Fibroblast of lung (primary cell): ENCODE measurements at places on chromosomes 2 and 18. TPM values are rescaled to one million over a fixed set of nuclear protein-coding genes. Genes with fewer than 3 reads are reported as not detected.

Gene UCN
- total RNA-seq = 1.2 and 1.3 TPM in 2 replicates

DNA sequence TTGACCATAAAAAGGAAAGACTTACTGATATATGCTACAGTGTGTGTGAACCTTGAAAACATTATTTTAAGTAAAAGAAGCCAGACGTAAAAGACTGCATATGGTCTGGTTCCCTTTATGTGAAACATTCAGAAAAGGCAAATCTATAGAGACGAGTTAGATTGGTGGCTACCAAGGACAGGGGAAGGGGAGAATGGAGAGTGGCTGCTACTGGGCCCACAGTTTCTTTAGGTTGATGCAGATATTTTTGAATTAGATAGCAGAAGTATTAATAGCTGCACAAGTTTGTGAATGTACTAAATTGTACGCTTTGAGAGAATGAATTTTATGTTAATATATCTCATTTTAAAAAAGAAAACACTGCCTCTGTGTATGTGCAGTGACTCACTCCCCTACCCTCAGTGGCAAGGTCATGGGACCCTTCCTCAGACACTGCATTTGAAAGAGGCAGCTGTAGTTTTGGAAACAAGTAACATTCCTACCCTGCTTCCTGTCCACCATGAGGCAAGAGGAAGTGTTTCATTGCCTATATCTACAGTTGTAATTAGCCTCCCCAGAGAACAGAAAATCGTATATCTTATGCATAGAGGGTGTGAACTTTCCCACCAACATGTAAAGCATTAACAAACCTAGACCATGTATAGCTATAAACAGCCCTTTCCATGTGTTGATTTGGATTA is 29.8 kb upstream of the ARMC9 start:
- DNase-seq = no peak

- DNase-seq = no peak
Measured at GRCh38 chr2:105573910-105574655, 170.6 kb upstream of the NCK2 start.

- no peak for DNase-seq
Measured at GRCh38 chr2:60100034-60100433, 453.4 kb downstream of the BCL11A start.

- no peak for DNase-seq
Measured at GRCh38 chr2:3606370-3607201, 11.7 kb downstream of the COLEC11 start.

Gene SLC30A3
- under 0.01 TPM in 1 of 2 replicates, not detected in the other for total RNA-seq

- peak; percentile 95 for DNase-seq
Measured at GRCh38 chr2:43312755-43313641, 86.6 kb upstream of the ZFP36L2 start.

DNA sequence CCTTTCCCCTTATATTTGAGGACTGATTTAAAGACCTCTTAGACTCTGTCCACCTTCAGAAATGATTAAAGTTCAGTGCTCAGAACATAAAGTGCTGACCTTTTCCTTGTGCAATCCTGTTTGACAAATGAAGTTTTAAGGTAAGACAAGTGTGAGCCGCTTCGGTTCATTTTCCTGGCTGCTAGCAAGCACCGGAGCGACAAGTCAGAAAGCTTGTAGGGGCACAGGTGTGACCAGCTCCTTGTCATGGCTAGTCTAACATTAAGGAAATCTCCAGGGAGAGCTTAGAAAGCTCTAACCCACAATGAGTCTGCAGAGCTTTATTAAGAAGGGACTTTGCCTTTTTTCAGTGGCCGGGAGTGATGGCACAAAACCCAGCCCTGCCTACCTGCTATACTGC is 2.3 kb upstream of the NCKAP5 start:
- no peak for DNase-seq

Gene SP9
- total RNA-seq = not detected in 2 replicates

GRCh38 chr2:23497536-23497935 is 112.6 kb downstream of the KLHL29 start:
- DNase-seq = no peak

DNA sequence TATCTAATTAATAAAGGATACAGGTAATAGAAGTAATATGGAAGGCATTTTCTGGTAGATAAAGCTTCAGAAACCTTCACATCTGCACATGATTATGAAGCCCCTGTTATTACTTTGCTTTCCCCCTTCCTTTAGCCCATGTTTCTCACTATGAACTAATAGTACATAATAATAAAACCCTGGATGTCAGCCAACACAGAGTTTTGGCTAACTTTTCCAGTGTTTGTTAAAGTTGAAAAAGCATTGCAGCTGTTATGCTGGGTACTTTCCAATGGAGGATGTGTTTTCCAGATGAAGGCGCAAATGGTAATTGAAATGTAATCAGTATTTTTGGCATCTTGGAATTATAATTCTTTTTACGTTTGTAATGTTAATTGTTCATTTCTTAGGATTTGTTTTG is 43.5 kb downstream of the SPTBN1 start:
- peak; percentile 84 for DNase-seq

- DNase-seq = no peak
Measured at GRCh38 chr2:219560893-219561178, 10.5 kb downstream of the OBSL1 start.

Gene ZBTB7C
- 0.33 and 0.51 TPM in 2 replicates for total RNA-seq
